ENCODE measurements at places on chromosomes 11 and 22.

- DNase-seq, result no peak
Measured at GRCh38 chr22:37112084-37112728, 2.7 kb upstream of the TMPRSS6 start.

- no peak for DNase-seq
Measured at GRCh38 chr11:71284525-71285092, 32.2 kb upstream of the SHANK2 start.

DNA sequence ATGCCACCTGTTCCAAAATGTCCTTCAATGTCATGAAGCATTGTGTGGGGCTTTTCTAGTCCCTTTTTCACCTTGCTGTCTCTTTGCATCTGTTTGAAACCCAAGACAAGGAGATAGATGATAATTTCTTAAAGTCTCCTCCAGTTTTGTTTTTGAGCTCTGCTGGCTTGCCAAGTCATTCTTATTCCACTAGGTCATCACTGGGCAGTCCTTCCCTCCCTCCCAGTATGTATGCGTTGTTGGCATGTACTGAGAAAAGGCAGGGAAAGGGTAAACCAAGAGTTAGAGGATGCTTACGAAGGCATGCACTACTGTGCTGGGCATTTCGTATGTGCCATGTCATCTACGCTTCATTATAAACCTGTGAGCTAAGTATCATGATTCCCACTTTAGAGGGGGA, 78.6 kb downstream of the PARVA start:
- no peak for DNase-seq

DNA sequence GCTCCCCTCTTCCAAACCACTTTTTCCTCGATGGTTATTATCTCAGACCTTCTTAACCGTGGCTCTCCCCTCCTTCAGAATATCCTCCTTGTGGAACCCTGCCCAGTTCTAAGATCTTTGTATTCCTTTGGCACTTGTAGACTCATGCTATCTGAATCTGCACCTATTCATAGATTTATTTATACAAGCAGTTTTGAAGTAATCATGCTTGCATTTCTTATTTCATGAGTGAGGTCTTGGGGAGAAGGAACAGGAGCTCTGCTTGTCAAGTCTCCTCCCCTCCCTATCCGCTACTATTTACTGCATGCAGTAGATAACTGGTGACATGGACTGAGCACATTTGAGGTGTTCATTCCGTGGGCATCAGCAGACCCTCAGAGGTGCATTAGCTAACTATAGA, 5.4 kb upstream of the MADD start:
- DNase-seq, result no peak

- DNase-seq, result no peak
Measured at GRCh38 chr22:28935713-28936112, 52.3 kb downstream of the ZNRF3 start.

GRCh38 chr11:3123761-3124733, 41.1 kb downstream of the OSBPL5 start:
- DNase-seq, result no peak

DNA sequence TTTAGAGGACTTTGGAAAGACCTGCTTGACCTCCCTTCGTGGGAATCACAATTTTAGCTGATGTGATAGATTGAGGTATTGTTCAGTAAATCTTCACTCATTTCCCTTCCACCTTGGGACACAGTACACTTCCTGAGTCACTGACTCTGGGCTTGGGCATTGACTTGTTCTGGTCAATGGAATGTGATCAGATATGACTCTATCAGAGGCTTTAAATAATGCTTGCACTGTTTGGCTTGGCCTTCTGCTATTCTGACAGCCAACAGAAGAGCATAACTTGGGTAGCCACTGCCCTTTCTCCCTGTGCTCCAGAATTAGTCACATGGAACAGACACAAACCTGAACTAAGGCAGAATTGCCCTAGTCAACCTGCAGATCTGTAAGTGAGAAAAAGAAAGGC, 12.5 kb downstream of the PRR5L start:
- no peak for DNase-seq

GRCh38 chr22:38497869-38498268, 8.2 kb downstream of the DDX17 start:
- DNase-seq, result no peak

DNA sequence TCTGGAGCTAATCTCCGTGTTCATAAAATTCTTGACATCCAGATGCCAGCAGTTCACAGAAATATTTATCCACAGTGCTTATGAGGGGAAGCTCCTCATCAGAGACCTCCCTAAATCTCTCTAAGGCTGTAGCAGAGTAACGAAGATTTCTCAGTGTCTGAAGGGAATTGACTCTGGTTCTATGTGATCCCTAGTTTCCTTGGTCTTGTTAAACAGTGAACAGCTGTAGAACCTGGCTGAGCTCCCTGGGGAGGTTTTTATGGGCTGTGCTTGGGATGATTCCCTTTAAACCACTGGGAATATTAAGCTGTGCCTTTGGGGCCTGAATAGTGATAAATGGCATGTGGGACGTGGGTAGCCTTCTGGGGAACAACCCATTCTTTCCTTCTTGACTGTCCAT, 43.7 kb upstream of the ARHGAP20 start:
- no peak for DNase-seq
